Large intestine (tissue), 12 donors: ENCODE measurements at places on chromosomes 6 and 20.

- DNase-seq: no peak
Measured at GRCh38 chr20:18019068-18019467, 38.6 kb downstream of the OVOL2 start.

DNA sequence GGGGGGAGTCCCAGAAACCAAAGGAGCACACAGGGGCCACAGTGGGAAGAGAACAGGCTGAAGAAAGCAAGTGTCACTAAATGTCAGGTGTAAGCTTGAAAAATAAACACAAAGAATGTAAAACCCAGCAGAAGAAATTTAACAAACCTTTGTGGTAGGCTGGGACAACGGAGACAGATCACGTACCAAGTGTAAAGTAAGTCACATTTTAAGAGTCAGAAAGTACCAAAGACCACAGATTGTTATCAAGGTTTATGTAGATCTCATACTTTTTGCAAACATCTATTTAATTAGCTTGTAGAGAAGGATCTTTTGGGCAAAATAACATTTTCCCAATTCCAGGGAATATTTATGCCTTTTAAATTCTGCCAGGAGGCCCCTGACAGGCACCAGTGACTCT is 1.6 kb downstream of the CLIC5 start:
- no peak for DNase-seq

DNA sequence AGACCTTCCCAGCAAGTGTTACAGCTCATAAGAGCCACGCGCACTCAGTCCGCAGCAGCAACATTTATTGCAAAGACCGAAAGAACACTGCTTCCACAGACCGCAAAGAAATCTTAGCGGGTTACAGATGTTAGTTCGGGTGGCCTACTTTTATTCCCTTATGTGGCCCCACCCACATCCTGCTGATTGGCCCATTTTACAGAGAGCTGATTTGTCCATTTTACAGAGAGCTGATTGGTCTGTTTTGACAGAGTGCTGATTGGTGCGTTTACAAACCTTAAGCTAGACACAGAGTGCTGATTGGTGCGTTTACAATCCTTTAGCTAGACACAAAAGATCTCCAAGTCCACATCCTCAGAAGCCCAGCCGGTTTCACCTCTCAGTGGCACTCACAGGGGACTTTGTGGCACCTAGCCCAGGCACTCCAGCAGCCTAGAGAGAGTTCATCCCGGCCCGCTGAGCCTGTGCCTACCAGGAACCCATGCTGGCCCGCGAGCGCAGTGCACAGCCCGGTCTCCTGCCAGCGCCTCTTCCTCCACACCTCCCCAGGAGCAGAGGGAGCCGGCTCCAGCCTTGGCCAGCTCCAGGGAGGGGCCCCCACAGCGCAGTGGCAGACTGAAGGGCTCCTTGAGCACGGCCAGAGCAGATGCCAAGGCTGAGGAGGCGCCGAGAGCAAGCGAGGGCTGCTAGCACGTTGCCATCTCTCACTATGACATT is 244.3 kb upstream of the TSHZ2 start:
- no peak for DNase-seq

GRCh38 chr6:72466971-72467566 is 154.8 kb upstream of the KCNQ5 start:
- no peak for DNase-seq

GRCh38 chr20:44832724-44833123 is 22.4 kb upstream of the RIMS4 start:
- no peak for DNase-seq

- DNase-seq: peak; percentile 9
Measured at GRCh38 chr6:96626759-96627364, 63.9 kb downstream of the FHL5 start.

- peak; percentile 29 for DNase-seq
Measured at GRCh38 chr6:111700135-111700690, 94.5 kb upstream of the TRAF3IP2 start.

DNA sequence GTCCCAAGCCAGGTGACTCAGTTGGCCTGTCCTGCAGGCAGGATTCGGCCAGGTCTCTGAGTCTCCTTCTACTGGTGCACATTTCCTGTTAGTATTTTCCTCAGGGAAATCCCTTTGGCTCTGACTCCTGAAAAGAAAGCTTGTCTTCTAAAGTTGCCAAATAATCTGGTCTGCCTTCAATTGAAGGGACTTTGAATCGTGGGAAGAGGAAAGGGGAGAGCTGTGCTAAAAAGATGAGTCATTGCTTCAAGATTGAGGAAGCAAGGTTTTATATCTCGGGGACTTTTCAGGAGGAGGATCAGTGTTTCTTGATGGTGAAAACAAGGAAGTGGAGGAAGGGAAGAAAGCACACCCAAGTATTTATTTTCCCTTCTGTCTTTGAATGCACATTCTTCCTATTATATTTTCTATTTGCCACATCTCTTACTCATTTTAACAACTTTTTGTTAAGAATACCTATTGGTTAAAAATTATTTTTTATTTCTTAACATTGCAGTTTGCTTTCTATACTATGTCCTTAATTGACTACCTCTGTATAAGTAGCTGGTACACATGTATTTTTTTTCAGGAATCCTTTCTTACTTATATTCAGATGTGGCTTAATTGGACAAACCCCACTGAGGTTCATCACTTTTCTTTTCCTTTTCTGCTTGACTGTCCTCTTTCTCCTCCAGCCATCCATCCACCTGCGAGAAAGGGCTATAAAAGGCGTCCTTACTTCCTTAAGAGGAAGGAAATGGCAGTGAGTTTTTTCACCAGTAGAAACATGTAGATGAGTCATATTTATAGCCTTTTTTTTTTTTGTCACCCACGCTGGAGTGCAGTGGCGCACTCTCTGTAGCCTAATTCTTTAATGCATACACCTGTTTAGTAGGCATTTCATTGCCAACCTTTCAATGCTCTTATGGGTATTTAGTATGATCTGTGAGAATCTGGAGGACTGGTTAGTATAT is 15.0 kb upstream of the IFNGR1 start:
- DNase-seq: peak; percentile 71
